NCI-H510A (cell line): ENCODE measurements at places on chromosomes 16 and 17.

- DNase-seq, result no peak
Observed at GRCh38 chr17:47692895-47693730, 848 bp upstream of the TBKBP1 start.

DNA sequence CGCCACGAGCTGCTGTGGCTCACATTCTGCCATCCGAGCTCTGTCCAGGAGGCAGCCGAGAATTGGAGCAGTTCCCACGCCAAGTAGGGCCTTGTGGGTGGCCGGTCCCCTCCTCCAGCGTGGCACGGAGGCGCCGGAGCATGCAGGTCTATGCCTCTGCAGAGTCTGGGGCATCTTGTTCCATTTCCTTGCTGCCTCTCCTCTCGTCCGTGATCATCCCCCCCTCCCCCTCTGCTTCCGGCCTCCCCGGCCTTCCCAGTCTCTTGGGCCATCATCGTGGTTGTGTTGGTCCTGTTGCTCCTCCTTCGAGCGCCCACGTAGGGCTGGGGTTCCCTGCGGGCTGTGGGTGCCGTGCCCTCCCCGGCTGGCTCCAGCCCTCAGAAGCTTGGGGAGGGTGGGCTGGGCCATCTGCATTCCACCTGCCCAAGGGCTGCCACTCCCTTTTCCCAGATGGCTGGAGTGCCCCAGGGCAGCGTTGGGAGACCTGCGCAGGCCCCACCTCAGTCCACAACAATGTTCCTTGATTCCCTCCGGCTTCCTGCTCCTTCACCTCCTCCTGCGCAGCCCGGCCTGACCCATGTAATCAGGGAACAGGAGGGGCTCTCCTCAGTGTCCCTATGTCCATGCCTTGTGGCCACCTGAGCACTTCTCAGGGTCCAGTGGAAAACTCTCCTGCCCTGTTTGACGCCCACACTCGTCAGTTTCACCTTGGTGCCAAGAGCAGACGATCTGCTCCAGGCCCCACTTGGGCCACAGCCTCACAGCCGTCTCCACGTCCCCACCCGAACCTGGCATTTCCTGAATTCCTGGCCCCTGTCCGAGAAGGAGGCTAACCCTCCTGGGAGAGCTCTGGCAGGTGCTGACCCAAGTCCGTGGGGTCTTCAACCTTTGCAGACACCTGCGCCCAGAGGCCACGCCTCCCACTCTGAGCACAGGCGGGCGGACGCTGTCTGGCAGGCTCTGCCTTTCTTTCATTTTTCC is 37.1 kb downstream of the BAIAP2 start:
- DNase-seq, result no peak

DNA sequence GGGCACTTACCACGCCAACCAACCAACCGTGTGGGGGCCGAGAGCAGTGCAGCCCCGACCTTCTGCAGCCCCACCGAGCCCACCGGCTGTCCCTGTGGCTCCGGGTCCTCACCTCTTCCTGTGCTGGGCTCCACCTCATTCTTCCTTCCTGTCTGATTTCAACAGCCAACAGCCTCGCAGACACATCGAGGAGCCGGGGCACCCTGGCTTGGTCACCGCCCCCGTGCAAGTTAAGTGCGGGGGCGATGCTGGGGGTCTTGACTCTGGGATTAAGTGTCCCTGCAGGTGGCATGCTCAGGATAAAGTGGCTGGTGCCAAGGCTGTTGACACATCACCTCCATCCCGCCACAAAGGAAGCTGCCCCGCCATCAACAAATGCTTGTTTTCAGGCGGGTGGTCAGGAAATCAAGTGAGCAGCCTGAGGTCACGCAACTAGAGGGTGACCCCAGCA is at the start of gene NLRC3:
NLRC3 (minus strand) TSS at position 102 of the 451 bp plus-strand sequence. CDS start 12,367 bp downstream, outside the sequence.
- no peak for DNase-seq

- no peak for DNase-seq
Observed at GRCh38 chr17:7207120-7208001, 12.3 kb downstream of the DLG4 start.

GRCh38 chr16:78813661-78814311 is 714.3 kb downstream of the WWOX start:
- no peak for DNase-seq

DNA sequence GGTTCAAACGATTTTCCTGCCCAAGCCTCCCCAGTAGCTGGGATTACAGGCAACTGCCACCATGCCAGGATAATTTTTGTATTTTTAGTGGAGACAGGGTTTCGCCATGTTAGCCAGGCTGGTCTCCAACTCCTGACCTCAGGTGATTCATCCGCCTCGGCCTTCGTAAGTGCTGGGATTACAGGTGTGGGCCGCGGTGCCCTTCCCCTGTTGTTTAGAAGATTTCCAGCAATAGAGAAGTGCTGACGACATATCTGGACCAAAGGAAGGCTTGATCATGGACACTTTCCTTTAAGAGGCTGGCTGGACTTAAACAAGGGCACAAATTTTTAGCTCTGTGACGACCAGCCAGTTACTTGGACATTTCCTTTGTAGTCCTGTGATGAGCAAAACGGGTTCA is 1.3 kb upstream of the MT1M start:
- no peak for DNase-seq
